CD4-positive, alpha-beta T cell treated with Interleukin-2 at 100 ng/mL for 4 hours (primary cell): ENCODE measurements at places on chromosomes 3 and 15.

GRCh38 chr3:58998476-58999117 is 51.2 kb downstream of the CFAP20DC start:
- no peak for DNase-seq

- DNase-seq: no peak
Measured at GRCh38 chr3:183857863-183858262, 26.8 kb downstream of the PARL start.

- peak; percentile 34 for DNase-seq
Measured at GRCh38 chr15:77634266-77634962, 1.7 kb upstream of the LINGO1 start.

DNA sequence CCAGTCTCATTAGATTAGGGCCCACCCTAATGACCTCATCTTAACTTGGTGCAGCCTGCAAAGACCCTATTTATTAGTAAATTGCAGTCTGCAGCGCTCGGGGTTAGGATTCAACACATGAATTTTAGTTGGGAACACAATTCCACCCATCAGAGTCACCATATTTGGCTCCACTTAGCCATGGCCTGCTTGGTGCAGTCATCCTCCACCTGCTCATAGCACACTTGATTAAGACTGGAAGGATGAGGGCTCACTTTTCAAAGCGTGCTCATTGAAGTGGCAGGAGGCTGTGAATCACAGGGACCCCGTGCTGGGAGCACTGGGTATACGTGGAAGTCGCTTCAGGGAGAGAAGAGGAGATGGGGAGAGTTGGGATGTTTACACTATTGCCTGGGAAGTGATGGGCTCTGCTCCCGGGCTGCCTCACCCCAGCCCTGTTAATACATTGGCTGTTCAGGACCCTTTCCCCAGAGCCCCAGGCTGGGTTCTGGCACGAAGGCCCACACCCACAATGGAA is 68.2 kb downstream of the ASB7 start:
- DNase-seq: no peak

DNA sequence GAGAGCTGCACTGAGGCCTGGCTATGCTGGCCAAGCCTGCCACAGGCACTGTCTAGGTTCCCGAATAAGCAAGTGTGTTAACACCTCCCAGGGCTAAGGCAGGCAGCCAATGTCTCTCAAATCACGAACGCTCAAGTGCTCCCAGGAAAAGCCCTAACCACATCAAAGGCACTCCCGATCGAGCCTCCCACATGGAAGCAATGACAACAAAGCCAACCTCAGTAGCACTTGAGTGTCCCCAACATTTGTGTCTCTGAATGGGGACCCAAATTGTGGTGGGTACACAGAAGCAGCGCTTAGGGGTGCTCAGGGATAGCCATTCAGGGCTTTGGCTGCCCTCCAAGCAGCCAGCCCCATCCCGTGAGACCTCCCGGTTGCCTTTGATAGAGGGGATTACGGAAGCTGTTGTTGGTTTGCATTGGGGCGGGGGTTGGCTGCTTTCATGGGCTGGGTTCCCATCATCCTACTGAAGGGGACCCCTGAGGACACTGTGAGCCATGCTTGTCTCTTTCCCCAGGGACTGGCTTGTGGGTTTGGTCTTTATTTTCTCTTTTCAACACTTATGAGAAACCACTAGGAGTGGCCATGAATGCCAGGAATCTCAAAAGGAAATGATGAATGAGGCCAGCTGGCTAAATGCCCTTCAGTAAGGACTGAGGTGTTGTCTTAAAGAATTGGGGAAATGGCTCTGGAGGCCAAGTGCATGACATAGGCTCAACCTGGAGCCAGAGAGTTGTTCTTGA is 234.1 kb upstream of the FEZF2 start:
- DNase-seq: no peak

GRCh38 chr15:74978503-74978902 is 16.9 kb upstream of the SCAMP5 start:
- peak; percentile 26 for DNase-seq

DNA sequence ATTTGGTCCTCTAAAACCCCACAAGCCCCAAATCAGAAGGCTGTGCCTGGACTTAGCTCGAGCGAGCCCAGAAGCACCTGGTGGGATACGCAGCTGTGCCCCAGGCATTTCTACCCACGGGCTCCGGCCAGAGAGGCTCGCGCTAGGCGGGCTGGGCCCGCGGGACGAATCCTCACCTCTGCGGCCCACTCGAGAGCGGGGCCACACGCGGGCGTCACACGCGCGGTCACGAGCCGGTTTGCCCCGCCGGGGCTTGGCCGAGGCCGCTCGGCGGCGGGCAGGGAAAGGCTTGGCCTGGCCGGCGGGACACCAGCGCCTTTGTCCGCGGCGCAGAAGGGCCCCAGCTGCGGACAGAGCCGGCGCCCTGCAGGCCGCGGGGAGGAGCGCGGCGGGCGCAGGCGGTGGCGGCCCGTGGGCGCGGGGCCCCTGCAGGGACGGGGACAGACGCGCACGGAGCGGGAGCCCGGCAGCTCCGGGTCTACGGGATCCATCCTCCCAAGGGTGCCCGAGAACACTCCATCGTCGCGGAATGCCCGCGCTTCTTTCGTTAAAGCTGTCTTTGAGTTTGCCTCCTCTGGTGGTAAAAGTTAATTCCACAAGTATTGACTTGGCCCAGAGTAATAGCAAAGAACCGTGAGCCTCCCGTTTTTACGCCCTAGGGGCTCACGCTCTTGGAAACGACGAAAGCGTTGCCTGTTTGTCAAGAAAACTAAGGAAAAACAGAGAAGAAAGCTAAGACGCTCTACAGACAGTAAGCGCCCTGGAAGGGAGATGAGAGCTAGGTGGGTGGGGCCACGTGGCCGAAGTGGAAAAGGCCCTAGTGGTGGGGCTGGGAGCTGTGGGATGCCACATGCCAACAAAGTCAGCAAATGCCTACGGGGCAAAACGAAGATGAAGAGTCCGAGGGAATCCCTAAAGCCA is 26.4 kb downstream of the TYRO3 start:
- DNase-seq: peak; percentile 8

- DNase-seq: no peak
Measured at GRCh38 chr3:109553591-109554371, 216.4 kb upstream of the DPPA4 start.

GRCh38 chr3:13634151-13634550 is 85.2 kb downstream of the FBLN2 start:
- no peak for DNase-seq

DNA sequence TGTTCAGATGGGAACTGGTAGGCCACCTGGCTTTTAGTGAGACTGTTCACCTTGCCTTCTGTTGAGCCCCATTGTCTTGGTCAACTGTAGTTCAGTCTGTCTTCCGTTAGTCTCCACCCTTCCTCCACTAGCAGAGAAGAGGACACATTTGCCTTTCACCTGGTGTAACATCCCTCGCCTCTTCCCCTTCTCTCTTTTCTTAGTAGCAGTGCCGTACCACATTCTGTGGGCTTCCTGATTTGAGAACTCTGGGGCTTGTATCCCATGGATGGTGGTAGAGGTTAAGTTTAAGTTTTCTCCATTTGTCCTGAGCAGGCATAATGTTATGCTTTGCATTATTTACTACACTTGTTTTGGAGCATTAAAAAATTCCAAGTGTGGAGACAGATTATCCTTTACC is 49.3 kb downstream of the RAB7A start:
- no peak for DNase-seq

DNA sequence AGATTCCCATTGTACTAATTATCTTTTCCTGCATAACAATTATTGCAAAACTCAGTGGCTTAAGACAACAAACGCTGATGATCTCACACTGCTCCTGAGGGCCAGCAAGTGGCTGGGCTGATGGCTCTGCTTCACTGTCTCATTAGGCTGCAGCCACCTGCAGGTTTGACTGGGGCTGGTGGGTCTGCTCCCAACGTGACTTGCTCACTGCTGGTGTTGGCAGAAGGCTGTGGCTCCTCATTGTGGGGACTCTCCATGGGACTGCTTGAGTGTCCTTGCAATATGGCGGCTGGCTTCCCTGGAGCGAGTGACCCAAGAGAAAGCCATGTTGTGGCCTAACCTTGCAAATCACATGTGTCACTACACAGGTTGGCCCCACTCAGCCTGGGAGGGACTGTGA is 71.1 kb downstream of the PLXNA1 start:
- no peak for DNase-seq

GRCh38 chr15:80640531-80641121 is 54.5 kb upstream of the ABHD17C start:
- no peak for DNase-seq

DNA sequence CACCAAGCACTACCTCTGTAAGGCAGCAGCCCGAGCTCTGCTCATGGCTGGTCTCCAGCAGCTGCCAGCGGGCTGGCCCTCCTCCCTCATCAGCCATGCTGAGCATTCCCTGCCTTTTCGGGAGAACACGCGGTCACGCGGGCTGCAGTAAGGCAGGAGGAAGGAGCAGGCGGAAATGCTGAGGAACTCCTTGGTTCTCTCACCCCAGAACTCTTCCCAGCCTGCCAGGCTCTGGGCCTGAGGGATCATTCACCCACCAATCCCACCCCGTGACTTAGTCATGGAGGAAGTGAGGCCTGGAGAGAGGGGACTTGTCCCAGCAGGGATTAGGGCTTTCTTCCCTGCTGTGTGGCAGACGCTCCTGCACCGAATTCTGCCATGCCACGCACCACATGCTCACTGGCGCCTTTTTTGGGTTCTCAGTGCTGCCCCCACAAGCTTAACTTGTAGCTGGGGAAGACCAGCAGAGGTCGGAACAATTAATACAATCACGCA is 42.9 kb upstream of the RPL32 start:
- no peak for DNase-seq

DNA sequence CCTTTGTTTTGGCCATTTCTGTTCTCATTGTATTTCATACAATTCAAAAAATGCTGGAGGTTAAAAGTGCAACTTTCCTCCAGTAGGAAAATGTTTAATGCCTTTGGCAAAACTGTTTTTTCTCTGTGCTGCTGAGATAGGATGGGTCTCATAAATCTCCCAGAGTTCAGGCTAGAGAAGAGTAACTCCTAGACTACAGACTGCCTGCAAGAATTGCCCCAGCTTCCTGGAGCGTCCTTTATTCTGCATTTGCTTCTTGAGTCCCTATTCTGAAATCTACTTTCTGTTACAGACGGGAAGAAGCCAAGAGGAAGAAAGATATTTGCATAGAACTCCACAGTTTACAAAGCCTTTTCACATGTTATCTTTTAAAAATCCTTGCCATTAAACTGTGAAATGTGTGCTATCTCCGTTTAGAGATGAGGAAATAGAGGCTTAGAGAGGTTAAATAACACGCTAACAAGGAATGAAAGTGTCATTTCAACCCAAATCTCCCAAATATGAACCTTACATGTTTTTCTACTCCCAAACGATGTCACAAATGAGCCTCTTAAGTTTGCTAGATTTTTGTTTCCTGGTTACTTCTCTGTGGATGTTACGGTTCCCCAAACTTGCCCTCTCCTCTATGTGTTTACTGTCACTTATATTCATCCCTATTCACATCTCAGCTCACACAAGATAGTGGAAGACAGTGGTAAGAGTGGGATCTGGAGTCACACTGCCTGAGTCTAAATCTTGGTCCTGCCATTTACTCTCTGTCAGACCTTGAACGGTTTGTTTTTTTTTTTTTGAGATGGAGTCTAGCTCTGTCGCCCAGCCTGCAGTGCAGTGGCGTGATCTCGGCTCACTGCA is 17.4 kb downstream of the NANOGP8 start:
- DNase-seq: no peak

DNA sequence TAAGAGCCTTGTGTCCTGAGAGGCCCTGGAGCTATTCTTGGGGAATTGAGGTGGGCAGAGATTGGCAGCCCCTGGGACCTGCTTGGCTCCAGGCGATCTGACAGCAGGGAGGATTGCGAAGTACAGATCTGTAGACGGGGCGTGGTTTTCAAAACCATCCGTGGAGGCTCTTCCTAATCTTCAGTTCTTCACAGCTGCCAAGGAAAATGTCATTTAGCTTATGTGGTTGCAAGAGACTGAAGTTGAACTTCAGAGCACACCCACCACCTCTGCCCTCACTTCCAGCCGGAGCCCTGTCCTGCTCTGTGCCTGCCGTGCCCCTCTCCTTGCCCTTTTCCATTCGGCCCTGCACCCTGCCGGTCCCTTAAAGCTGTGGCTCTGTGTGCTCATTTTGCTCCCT is 12.9 kb downstream of the NISCH start:
- no peak for DNase-seq

DNA sequence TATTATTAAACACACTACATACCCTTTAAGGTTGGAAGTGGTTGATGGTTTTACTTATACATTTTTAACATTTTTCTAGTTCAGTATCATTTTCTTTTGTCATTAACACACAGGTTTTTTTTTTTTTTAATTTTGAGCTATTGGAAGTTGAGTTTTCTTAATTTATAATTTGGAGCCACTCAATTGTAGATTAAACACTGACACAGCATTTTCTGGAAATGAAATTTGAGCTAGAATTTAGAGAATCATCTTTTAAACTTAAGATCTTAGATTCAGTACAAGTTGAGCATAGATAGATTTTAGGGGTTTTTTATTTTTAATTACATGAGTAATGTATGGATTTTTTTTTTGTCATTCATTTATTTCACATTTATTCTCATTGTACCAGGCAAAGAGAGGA is 35.0 kb downstream of the RASA2 start:
- no peak for DNase-seq

DNA sequence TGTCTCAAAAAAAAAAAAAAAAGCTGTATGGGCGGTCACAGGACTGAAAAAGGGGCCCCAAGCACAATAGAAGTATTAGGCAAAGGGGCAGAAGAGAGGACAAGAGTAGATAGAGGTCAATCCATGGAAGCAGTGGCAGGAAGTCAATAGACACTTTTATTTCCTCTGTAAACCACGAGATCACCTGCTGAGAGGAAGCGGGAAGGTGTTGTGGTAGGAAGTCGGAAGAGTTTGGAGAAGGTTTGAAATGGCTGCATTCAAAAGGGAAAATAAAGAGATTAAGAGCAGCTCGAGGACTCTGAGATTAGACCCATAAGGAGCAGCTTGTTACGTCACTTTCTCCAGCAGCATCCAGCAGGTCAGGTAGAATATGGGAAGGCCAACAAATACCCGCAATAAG is 14.2 kb upstream of the ZNF148 start:
- DNase-seq: no peak

- DNase-seq: no peak
Measured at GRCh38 chr3:71348831-71349230, 234.7 kb downstream of the FOXP1 start.

GRCh38 chr15:65336493-65337435 is 32.3 kb downstream of the RNU5B-1 start:
- no peak for DNase-seq

DNA sequence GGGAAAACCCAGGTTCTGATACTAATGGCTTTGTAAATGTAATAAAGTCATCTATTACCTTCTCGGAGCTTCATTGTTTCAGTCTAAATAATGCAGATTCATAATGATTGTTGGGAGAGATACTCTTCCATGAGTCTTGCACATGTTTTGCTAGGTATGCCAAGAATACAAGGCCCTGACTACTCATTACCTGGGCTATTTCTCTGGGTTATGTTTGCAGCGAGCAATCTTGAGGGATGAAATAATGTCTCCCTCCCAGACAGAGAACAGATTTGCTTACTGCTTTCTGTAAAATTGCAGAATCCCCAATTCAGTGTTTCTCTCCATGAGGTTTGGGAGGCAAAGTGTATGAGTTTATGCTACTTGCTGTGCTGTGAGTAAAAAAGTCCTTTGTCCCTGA is 6.2 kb upstream of the CLASP2 start:
- DNase-seq: no peak

GRCh38 chr3:39134305-39134704 is 19.1 kb downstream of the CSRNP1 start:
- no peak for DNase-seq

GRCh38 chr3:46386205-46386604 is 15.5 kb downstream of the CCR5 start:
- no peak for DNase-seq
